ENCODE measurements at places on chromosomes 5 and 9. TPM values are rescaled to one million over a fixed set of nuclear protein-coding genes. Genes with fewer than 3 reads are reported as not detected.

- no peak for DNase-seq
These were observed 6.5 kb upstream of the INSL6 start for GRCh38 chr9:5191985-5192384.

GRCh38 chr5:151952238-151952637, 27.6 kb upstream of the GLRA1 start:
- DNase-seq, result no peak

GRCh38 chr9:130213911-130214761, 41.9 kb downstream of the NCS1 start:
- no peak for DNase-seq

DNA sequence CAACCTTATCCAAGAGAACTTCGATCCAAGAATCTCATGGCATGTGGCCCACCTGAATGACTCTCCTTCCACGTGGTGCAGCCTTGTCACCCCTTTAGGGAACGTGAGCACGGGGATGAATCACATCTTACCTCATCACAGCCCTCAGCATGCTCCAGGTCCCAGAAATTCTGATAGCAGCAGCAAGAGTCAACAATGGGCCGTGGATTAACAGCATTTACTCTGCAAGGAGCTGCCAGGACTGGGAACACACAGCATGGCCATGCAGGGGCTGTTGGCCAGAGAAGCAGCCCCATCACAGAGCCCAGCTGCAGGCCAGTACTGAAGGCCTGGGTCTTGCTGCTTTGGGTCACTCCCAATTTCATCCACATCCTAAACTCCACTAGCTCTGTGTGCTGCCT, 150.4 kb downstream of the C5orf15 start:
- DNase-seq, result peak; percentile 59

DNA sequence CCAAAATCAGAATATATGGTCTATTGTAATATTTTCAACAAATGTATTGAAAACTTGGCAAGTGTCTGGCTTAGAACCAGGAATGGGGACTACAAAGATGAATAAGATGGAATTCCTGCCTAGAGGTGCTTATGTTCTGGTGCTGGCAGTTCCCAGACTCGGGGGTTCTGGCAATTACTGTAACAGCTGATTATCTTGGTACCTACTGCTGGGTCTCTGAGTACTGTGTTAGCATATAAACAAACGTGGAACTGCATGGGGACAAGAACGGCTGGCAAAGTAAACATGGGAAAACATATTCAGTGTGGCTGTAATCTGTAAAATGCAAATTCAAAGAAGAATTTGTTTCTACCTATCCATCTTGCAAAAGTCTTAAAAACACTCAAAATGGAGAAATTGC, 89.9 kb downstream of the SLC24A2 start:
- no peak for DNase-seq

DNA sequence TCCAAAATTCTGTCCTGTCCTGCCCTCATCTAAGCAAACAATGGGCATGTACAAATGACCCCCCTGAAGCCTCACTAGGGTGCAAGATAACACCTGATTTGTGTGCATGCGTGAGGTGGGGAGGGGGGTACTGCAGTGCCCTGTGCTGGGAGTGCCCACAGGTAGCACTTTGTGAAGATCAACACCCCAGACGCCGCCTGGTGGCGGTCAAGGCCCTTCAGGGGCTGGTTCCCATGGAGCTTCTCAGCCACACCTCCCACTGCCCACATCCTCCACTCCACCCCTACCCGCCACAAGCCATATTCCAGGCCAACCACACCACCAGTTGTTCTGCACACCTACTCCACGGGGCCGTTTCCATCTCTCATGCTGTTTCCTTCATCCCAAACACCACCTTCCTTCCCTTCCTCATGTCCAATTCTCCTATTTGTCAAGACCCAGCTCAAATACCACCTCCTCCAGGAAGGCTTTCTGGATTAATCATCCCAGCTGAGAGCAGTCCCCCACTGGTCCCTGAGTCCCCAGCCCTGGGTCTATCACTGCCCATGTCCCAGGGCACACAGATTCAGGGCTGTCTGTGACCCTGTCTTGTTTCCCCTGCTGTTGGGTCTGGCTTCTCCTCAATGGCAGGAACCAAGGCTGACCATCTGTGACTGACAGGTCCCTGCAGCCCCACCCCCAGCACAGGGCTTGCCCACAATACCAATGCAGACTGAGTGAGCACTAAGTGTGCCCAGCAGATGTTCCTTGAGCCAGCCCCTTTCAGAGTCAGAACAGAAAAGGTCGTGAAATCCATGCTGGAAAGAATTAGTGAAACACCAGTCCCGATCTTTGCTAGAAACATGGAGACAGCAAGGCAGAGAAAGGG, 178.4 kb downstream of the PAX5 start:
- no peak for DNase-seq

CDC26 gene
- 27.5 TPM for polyA plus RNA-seq

GRCh38 chr5:146357126-146357525, 18.5 kb downstream of the POU4F3 start:
- DNase-seq, result no peak

- no peak for DNase-seq
These were observed 403.5 kb downstream of the ZSWIM6 start for GRCh38 chr5:61735531-61735930.

GRCh38 chr5:984774-985173, 23.8 kb upstream of the NKD2 start:
- DNase-seq, result no peak
